GM04504 (cell line): ENCODE measurements at places on chromosomes 7 and 10.

- no peak for DNase-seq
These were observed 24.6 kb upstream of the MKLN1 start for GRCh38 chr7:131302876-131303707.

GRCh38 chr7:92732316-92733036, 103.9 kb downstream of the CDK6 start:
- DNase-seq: no peak

DNA sequence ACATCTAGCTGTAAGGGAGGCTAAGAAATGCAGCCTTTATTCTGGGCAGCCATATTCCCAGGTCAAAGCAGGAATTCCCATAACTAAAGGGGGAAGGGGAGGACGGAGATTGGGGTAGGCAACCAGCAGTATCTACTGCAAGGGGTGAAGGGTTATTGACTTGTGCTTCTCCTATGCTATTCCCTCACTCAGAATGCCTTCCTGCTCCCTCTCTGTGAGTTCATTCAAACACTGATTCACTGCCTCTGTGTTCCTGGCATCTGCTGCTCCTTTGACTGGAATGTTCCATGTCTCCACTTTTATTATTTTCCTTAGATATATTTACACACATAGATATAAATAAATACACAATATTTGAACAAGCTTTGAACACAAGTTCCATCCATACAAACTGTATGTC, 11.1 kb downstream of the HTR7 start:
- DNase-seq: no peak

GRCh38 chr7:134925766-134926165, 60.5 kb upstream of the AGBL3 start:
- no peak for DNase-seq

- no peak for DNase-seq
These were observed 285.0 kb downstream of the SUGCT start for GRCh38 chr7:40419806-40420205.

- no peak for DNase-seq
These were observed 35.3 kb downstream of the FOXL3 start for GRCh38 chr7:325051-325798.

DNA sequence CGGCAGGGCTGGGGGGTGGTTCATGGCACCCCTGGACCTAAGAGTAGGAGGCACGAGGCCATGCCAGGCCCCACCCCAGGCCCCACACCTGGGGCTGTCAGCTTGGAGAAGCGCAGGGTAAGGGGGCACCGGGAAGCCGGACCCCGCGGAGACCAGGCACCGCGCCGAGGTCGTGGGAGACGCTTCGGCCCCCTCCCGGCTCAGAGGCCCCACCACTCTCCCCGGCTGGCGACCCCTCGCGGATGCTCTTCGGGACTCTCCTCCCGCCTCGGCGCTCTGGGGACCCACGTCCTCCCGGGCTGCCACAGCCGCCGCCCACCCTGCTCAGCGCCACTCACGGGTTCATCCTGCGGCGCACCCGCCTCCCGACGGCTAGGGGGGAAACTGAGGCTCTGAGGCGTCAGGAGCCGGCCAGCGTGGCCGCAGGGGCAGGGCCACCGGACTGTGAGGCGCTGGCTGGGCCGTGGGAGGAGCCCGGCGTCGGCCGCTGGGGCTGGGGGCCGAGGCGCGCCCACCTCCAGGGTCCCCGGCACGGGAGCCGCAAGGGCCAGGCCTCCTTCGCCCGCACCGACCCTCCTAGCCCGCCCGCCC, 25.9 kb downstream of the PDGFA start:
- DNase-seq: no peak

GRCh38 chr7:6433784-6434615, 13.8 kb downstream of the DAGLB start:
- no peak for DNase-seq

DNA sequence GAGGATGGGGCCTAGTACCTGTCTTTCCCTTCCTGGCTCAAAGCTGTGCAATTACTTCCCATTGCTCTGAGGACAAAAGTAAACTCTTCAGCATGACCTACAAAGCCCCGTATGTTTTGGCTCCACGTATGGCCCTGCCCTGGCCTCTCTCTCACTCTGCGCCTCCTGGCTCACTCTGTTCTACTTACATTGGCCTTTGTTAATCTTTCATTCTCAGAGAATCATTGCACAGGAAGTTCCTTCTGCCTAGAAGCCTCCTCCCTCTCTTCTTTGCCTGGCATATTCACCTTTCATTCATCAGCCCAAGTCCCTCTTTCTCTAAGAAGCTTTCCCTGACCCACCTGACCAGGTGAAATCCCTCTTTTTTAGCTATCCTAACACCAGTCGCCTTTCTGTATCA, 23.9 kb downstream of the LIPM start:
- no peak for DNase-seq

GRCh38 chr10:77226853-77227565, 410.6 kb downstream of the KCNMA1 start:
- no peak for DNase-seq

- DNase-seq: no peak
These were observed 238.4 kb downstream of the AUTS2 start for GRCh38 chr7:69836702-69837101.

DNA sequence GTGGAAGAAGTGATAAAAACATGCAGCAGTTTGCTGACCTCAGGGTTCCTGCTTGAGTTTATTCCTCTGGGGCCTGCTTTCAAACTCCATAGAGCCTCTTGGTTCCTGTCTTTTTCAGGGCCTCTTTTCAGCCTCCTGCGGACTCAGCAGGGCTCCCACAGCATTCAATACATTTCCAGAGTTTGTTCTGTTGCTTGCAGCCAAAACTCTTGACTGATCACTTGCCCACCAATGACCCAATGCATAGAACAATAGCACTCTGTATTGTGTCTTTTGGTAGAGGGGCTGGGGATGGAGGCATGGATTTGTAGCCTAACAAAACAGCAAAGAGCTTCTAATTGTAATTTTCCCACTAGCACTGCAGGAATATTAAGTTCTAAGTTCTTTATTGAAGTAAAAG, 50.8 kb upstream of the CREB5 start:
- DNase-seq: no peak
